Activated CD8-positive, alpha-beta T cell treated with anti-CD3 and anti-CD28 coated beads for 36 hours (primary cell): ENCODE measurements at places on chromosomes 1 and 21. TPM values are rescaled to one million over a fixed set of nuclear protein-coding genes. Genes with fewer than 3 reads are reported as not detected.

MSH4 gene
- total RNA-seq, result 0.32 TPM

KCNJ10 gene
- total RNA-seq, result 0.14 TPM

MMEL1 gene
- total RNA-seq, result 3.1 TPM

RCSD1 gene
- total RNA-seq, result 66.4 TPM

ASCL5 gene
- total RNA-seq, result 0.29 TPM

GRCh38 chr1:25167269-25168192 is 64.8 kb downstream of the SYF2 start:
- no peaks in the 10 kb centered on the region for H3K4me1 ChIP-seq
- H3K27me3 ChIP-seq, result no peaks in the 10 kb centered on the region
- no peak for DNase-seq
- no peak overlapping the region for H3K4me3 ChIP-seq

- H3K27ac ChIP-seq, result no peak overlapping the region
- H3K36me3 ChIP-seq, result no peaks in the 10 kb centered on the region
- no peak overlapping the region for H3K4me3 ChIP-seq
- no peaks in the 10 kb centered on the region for H3K27me3 ChIP-seq
These were observed 33.3 kb upstream of the TENT5C start for GRCh38 chr1:117572546-117572945.

DNA sequence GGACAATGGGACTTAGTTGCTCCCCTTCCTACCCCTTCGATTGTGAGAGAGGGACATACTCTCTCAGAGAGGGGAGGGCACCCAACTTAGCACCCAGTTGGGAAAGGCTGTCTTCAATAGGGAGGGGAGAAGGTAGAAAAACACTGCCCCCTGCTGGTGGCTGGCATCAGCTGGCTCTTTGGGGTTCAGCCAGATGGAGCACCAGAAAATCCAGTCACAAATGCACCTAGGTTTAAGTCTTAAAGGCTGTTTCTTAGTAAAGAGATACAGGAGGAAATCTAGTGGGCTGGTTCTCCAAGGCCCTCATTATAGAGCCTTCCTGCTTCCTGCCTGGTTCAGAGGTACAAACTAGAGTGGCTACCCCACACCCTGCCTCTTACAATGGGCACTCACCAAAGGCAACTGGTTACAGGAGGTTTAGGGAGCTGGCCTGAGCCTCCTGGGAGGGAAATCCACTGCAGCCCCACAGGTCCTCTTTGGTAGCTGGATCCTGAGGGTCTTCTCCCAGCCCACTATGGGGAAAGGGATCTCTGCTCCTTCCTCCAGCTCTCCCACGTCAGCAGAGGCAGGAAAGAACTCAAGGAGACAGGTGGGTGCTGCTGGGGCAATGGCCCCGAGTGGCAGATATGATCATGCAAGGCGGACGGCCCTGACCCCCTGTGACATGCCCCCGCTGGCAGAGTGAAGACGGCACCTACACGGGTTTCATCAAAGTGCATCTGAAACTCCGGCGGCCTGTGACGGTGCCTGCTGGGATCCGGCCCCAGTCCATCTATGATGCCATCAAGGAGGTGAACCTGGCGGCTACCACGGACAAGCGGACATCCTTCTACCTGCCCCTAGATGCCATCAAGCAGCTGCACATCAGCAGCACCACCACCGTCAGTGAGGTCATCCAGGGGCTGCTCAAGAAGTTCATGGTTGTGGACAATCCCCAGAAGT is 28.3 kb downstream of the EIF2D start:
- H3K27me3 ChIP-seq, result no peaks in the 10 kb centered on the region
- H3K36me3 ChIP-seq, result peaks cover 91% of the 10 kb centered on the region
- peak; percentile 91 for DNase-seq
- H3K27ac ChIP-seq, result peak overlapping the region; percentile 100
- peak overlapping the region; percentile 76 for H3K4me3 ChIP-seq
- peaks cover 88% of the 10 kb centered on the region for H3K4me1 ChIP-seq

DNA sequence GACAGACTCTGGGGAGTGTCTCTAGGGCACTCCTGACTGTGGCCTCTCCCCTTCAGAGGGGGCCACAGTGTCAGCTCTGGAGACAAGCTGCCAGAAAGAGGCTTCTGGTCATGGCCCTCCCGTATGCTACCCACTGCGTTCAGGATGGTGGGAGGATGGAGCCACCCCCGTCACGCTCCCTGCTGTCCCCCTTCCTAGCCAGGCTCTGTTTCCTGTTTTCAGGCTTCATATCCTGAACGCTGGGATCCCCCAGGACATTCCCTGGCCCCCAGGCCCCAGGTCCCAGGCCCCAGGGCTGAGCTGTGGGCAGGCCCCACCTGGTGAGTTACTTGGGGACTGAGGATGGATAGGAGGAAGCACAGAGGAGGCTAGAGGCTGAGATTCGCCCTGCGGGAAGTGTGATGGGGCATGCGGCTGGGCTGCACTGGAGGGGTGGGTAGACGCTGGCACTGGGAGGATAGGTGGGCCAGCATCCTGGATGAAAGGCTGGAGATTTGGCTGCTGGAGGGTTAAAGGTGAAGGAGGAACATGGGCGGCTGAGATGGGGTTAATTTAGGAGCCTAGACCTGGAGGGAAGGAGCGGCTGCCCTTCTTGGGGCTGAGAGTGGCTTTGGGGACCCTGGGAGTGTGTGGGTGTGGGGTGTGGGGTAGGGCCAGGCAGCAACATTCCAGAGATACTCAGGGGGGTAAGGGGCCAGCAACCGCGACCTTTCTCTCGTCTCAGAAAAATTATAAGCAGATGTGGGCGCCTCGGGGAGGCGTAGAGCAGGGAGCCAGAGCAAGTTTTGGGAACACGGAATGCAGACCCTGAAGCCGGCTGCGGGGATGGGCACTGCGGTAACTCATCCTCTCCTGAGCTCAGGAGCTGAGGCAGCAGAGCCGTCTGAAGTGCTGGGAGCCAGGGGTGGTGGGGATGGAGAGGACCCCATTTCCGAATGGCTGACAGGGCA is 8.7 kb downstream of the PEAR1 start:
- no peak for DNase-seq
- H3K27me3 ChIP-seq, result peaks cover 13% of the 10 kb centered on the region
- H3K4me3 ChIP-seq, result no peak overlapping the region
- H3K27ac ChIP-seq, result no peak overlapping the region

GRCh38 chr1:50921029-50921428 is 39.0 kb downstream of the FAF1 start:
- no peak overlapping the region for H3K4me3 ChIP-seq
- no peak for DNase-seq
- H3K36me3 ChIP-seq, result peaks cover 29% of the 10 kb centered on the region
- H3K27ac ChIP-seq, result no peak overlapping the region
- no peaks in the 10 kb centered on the region for H3K27me3 ChIP-seq

GRCh38 chr1:111214884-111215283 is 12.6 kb upstream of the CHI3L2 start:
- peaks cover 10% of the 10 kb centered on the region for H3K36me3 ChIP-seq
- H3K4me1 ChIP-seq, result peaks cover 81% of the 10 kb centered on the region
- DNase-seq, result peak; percentile 92
- H3K27me3 ChIP-seq, result no peaks in the 10 kb centered on the region
- peak overlapping the region; percentile 77 for H3K4me3 ChIP-seq
- H3K27ac ChIP-seq, result peak overlapping the region; percentile 93
